ENCODE measurements at places on chromosomes 1 and 21. TPM values are rescaled to one million over a fixed set of nuclear protein-coding genes. Genes with fewer than 3 reads are reported as not detected.
A peak's percentile ranks its signal among the peaks of the same experiment; 100 is the strongest.

DNA sequence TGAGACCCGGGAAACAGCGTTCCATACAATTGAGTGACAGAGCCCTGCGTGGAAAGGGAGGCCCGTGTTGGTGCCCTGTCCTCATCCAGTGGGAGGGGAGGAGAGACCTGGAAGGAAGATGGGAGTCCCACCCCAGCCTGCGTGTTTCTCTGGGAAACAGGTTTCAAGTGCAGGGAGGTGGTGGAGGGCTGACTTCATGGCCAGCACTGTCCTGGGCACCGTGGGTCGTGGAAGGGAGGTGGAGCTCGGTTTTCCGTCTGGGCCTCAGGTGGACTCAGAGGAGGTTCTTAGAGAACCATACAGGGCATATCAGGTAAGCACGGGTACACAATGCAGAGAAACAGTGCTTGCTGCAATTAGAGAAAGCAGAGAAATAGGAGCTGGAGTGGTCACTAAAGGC is 222.6 kb downstream of the CAMTA1 start:
- H3K27ac ChIP-seq, result no peak overlapping the region
- H3K36me3 ChIP-seq, result no peaks in the 10 kb centered on the region
- H3K27me3 ChIP-seq, result no peaks in the 10 kb centered on the region
- no peak overlapping the region for H3K4me3 ChIP-seq

- no peaks in the 10 kb centered on the region for H3K4me1 ChIP-seq
- no peak overlapping the region for H3K27ac ChIP-seq
- H3K4me3 ChIP-seq, result no peak overlapping the region
- H3K36me3 ChIP-seq, result no peaks in the 10 kb centered on the region
Observed at GRCh38 chr1:111818081-111818480, 62.4 kb downstream of the DDX20 start.

Gene LCE2A
- total RNA-seq, result not detected

DNA sequence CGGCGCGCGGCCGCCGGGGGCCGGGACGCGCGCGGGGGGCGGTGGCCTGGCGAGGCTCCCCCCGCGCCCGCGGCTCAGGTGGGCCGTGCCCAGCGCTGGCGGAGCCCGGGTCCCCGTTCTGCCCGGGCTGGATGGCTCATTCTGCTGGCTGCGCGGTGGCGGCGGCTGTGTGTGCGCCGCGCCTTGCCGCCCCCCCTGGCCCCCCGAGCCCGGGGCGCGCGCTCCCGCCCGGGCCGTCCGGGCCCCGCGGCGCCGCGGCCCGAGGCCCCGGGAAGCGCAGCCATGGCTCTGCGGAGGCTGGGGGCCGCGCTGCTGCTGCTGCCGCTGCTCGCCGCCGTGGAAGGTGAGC is at the start of gene EPHB2:
TSS of gene EPHB2 (plus strand) at position 139 of the 349 bp plus-strand sequence. CDS start at position 283, 144 bp downstream.
- H3K27me3 ChIP-seq, result no peaks in the 10 kb centered on the region
- H3K4me1 ChIP-seq, result peaks cover 7% of the 10 kb centered on the region
- H3K4me3 ChIP-seq, result peak within 1 kb of the TSS; percentile 49
- peak; percentile 54 for DNase-seq

DNA sequence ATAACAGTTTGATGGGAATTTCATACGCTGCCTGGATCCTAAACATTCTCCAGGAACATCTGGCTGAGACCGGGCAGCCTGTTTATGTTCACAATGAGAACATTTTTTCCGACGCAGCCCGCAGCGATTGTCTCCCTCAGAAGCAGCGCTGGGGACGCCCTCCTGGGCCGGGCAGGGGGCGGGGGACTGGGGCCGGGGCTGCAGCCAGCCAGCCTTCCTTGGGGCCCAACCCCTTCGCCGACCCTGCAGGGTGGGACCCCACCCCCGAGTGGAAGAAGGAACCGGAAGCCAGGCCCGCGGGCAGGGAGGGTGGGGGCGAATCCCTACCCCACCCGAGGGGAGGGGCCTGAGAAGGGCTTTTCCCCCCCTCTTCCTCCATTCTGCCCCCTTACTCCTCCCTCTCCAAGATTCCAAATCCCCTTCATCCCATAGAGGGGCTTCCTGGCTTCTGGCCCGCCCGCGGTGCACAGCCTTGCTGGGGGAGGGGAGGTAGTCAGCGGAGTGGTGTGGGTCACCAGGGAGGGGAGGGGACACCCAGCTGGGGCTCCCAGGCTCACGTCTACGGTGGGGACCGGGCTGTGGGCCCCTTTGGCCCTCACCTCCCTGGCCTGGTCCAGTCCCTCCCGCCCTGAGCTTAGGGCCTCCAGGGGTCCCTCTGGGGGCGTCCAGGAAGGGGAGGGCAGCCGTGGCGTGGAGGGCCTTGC is 60.6 kb downstream of the WNT9A start:
- peak; percentile 72 for DNase-seq
- H3K4me3 ChIP-seq, result peak overlapping the region; percentile 49
- no peaks in the 10 kb centered on the region for H3K36me3 ChIP-seq
- H3K27ac ChIP-seq, result peak overlapping the region; percentile 88
- no peaks in the 10 kb centered on the region for H3K27me3 ChIP-seq
- peaks cover 17% of the 10 kb centered on the region for H3K4me1 ChIP-seq

DNA sequence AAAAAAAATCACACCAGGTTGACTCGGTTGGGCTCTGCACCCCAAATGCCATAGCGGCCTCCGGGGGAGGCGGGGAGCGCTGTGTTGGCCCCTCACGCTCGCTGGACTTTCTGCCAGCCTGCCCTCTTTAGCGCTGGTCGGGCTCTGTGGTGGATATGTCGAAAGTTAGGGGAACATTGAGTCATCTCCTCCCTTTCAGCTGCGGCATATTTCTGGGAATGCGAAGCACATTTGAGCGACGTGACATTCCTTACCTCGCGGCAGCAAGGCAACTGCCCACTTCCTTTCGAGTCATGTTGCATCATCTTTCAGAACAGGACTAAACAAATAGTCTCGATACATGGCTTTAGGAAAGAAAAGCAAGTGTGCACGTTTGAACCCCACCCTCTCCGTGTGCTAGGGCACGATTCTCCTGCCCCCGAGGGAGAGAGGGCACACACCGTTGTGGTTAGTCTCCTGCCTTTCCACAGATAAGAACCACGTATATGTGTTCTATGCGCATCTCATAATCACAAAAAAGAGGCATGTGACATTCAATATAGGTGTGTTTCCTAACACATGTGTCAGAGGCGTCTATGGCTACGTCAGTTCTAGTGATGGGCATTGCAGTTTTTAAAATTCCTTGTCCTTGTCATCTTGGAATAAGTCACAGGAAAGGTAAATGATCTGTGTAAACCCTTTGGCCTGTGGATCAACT is 105.9 kb upstream of the SLC45A1 start:
- DNase-seq, result no peak
- no peaks in the 10 kb centered on the region for H3K27me3 ChIP-seq
- no peak overlapping the region for H3K4me3 ChIP-seq
- no peaks in the 10 kb centered on the region for H3K36me3 ChIP-seq
- no peak overlapping the region for H3K27ac ChIP-seq

DNA sequence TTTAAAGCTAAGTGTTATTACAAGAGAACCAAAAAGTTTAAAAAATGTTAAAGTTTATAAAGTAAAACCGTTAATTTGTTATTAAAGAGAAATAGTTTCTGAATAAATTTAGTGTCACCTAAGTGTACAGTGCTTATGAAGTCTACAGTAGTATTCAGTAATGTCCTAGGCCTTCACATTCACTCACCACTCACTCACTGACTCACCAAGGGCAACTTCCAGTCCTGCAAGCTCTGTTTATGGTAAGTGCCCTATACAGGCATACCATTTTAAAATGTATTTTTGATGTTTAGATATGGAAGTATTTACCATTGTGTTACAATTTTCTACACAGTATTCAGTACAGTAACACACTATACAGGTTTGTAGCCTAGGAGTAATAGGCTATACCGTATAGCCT is 60.1 kb upstream of the GCLM start:
- no peak overlapping the region for H3K27ac ChIP-seq
- H3K4me1 ChIP-seq, result no peaks in the 10 kb centered on the region
- no peaks in the 10 kb centered on the region for H3K27me3 ChIP-seq
- no peak for DNase-seq
- H3K36me3 ChIP-seq, result no peaks in the 10 kb centered on the region

DNA sequence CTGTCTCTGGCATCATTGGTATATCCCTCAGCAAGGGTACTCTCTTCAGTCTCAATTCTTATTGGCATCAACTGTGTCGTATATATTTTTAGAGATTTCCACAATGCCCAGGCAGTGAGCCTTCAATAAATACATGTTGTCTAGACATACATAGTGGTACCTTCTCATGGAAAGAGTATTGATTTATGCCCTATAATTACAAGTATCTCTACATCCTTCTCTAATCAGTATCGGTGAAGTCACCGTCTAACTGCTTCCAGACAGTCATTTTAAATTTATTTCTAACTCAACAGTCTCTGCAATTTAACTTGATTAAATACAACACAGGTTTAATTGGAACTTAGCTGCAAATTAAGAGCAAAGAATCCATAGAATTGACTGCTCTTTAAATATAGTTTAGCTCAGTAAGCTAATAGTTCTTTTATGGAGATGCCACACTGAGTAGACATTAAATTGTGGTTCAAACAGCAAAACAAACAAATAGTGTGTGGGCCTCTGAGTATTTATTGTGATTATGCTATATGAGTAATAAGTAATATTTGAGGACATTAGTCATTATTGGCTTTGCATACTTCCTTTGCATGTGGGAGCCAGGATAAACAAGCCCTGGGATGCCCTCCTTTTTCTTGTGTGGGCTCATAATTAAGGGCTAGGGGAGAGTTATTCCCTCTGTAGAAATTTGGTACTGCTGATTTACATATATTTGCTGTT is 126.9 kb upstream of the DUSP10 start:
- no peaks in the 10 kb centered on the region for H3K27me3 ChIP-seq
- H3K4me1 ChIP-seq, result no peaks in the 10 kb centered on the region
- no peaks in the 10 kb centered on the region for H3K36me3 ChIP-seq
- no peak overlapping the region for H3K27ac ChIP-seq
- H3K4me3 ChIP-seq, result no peak overlapping the region

DNA sequence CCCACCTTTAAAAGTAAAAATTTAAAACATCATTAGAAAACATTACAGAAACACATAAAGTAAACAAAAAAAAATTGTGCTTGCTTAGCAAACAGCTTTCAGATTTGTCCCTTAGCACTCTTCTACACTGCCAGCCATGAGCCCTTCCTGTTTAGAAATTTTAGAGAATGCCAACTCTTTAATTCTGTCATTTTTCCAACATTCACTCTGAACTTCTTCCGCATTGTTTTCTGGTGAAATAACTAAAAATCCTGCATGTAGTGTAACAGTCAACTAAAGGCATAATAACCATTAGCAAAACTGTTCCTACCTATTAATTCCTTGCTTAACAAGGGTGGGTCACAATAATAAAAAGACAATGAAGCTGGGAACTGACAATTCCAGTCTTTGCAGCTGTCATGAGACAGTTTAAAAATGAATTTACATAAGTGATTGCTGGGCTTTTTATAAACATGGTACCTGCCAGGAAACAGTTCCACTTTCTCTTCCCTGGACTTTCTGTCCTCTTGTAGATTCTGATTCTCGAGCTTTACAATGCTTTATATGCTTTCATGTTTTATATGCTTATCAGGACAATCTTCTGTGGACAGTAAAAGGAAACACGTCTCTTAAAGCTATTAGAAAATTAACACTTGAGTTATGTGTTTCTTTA is 19.0 kb downstream of the GNG12 start:
- no peak overlapping the region for H3K27ac ChIP-seq
- no peak for DNase-seq
- no peaks in the 10 kb centered on the region for H3K36me3 ChIP-seq
- H3K4me1 ChIP-seq, result peaks cover 14% of the 10 kb centered on the region
- H3K4me3 ChIP-seq, result no peak overlapping the region
- H3K27me3 ChIP-seq, result no peaks in the 10 kb centered on the region

Gene EXO1
- 8.2 TPM for total RNA-seq

Gene FCN3
- 3.6 TPM for total RNA-seq

Gene PDPN
- total RNA-seq, result 8.7 TPM

DNA sequence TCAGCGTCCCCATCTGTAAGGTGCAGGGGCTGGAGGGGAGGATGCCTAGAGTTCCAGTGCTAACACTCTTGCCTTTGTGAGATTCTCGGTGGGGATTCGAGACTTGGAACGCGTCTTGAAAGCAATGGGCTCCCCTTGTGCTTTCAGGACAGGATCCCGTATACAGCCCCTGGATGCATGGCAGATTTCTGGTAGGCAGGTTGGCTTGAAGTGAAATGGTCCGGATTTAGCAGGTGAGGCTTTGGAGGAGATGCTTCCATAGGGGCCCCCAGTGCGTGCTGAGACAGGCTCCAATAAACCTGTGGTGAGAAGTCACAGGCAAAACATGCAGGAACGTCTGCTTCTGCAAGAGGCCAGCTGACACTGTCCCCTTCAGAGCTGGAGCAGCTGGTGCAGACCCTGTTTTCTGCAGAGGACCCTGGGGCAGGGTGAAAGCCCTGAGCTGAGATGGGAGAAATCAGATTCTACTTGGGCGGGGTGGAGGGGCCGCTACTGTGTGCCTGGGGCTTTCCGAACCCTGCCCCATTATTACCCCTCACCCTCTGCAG is 270.4 kb downstream of the PTPRU start:
- no peaks in the 10 kb centered on the region for H3K36me3 ChIP-seq
- no peak overlapping the region for H3K27ac ChIP-seq
- H3K27me3 ChIP-seq, result no peaks in the 10 kb centered on the region
- DNase-seq, result peak; percentile 2
- no peaks in the 10 kb centered on the region for H3K4me1 ChIP-seq

Gene HYI
- total RNA-seq, result 21.2 TPM

DNA sequence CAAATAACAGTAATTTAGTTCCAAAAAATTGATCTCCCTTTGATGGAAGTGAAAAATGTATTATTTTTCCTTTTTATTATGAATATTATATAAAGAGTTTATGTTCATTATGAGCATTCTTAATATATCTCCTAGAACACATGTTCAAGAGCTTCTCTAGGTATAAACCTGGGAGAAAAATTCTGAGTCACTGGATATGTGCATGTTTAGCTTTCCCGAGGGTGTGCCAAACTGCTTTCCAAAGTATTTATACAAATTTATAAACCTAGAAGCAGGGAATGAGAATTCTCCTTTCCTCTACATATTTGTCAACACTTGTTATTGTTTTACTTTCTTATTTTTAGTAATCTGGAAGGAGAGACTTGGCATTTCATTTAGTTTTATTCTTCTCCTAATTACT is 25.0 kb downstream of the XCL2 start:
- no peaks in the 10 kb centered on the region for H3K4me1 ChIP-seq
- no peak overlapping the region for H3K27ac ChIP-seq
- DNase-seq, result no peak
- H3K27me3 ChIP-seq, result no peaks in the 10 kb centered on the region

DNA sequence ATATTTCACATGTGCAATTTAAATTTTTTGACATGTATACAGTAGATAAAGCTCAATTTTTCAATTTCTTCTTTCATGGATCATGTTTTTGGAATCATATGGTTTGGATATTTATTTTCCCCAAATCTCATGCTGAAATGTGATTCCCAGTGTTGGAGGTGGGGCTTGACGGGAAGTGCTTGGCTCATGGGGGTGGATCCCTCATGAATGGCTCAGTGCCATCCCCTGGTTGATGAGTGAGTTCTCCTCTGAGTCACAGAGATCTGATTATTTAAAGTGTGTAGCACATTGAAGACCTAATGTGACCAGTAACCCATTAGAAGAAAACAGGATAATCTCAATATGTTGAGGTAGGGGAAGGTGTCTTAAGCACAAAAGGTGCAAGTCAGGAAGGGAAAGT is 9.1 kb upstream of the IFI16 start:
- H3K27ac ChIP-seq, result peak overlapping the region; percentile 91
- no peaks in the 10 kb centered on the region for H3K36me3 ChIP-seq
- no peaks in the 10 kb centered on the region for H3K27me3 ChIP-seq
- peaks cover 17% of the 10 kb centered on the region for H3K4me1 ChIP-seq
- peak overlapping the region; percentile 64 for H3K4me3 ChIP-seq

Gene PBX1
- 25.0 TPM for total RNA-seq

Measured in testis (tissue), 5 donors.